CD4-positive, CD25-positive, alpha-beta regulatory T cell (primary cell): ENCODE measurements at places on chromosomes 3 and 15. TPM values are rescaled to one million over a fixed set of nuclear protein-coding genes. Genes with fewer than 3 reads are reported as not detected.

The DGKG gene
- total RNA-seq, result 0.81 TPM

The CCDC80 gene
- total RNA-seq, result not detected

The GADL1 gene
- not detected for total RNA-seq

GRCh38 chr3:11305509-11305908 is 33.3 kb downstream of the ATG7 start:
- H3K4me1 ChIP-seq, result peaks cover 7% of the 10 kb centered on the region
- H3K4me3 ChIP-seq, result no peak overlapping the region
- no peak for DNase-seq

GRCh38 chr15:80979538-80980200 is 9.9 kb downstream of the MESD start:
- no peaks in the 10 kb centered on the region for H3K27me3 ChIP-seq
- no peak overlapping the region for H3K4me3 ChIP-seq
- peaks cover 36% of the 10 kb centered on the region for H3K36me3 ChIP-seq
- DNase-seq, result no peak

GRCh38 chr3:126021224-126021623 is 52.2 kb downstream of the ROPN1B start:
- no peak overlapping the region for H3K27ac ChIP-seq
- peaks cover 5% of the 10 kb centered on the region for H3K4me1 ChIP-seq
- peaks cover 24% of the 10 kb centered on the region for H3K36me3 ChIP-seq
- H3K4me3 ChIP-seq, result no peak overlapping the region
- no peak for DNase-seq

GRCh38 chr3:127525373-127525772 is 65.2 kb downstream of the TPRA1 start:
- no peak overlapping the region for H3K4me3 ChIP-seq
- no peaks in the 10 kb centered on the region for H3K4me1 ChIP-seq
- no peak overlapping the region for H3K27ac ChIP-seq
- no peak for DNase-seq
- H3K27me3 ChIP-seq, result peaks cover 2% of the 10 kb centered on the region

DNA sequence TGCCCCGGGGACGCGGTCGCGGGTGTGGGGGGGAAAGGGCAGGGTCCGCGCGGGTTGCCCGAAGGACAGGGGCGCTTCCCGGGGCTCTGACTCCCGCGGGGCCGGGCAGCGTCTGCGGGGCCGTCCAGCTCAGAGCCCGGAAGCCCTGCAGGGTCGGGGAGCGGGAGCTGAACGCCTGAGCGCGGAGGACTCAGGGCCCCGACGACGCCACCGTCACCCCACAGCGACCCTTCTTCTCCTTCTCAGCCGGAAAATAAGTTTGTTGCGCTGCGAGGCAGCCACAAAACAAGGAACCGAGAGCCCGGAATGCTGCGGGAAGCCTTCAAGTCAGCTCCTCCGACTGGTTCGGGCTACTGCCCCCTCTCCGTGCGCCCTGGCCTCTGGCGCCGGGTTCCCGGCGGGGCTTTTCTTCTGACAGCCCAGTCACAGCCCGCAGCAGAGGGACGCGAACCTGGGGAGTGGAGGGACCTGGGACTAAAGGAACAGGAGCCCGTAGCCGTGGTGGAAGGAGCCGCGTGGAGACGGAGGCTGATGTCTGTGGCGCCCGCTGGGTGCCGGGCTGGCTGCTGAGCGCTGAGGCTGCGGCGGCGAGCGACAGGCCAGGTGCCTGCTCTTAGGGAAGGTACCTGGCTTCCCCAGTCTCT is 484 bp downstream of the CNTN4 start:
- H3K27me3 ChIP-seq, result no peaks in the 10 kb centered on the region
- H3K4me1 ChIP-seq, result no peaks in the 10 kb centered on the region
- H3K36me3 ChIP-seq, result no peaks in the 10 kb centered on the region
- no peak overlapping the region for H3K27ac ChIP-seq
- H3K4me3 ChIP-seq, result no peak overlapping the region

DNA sequence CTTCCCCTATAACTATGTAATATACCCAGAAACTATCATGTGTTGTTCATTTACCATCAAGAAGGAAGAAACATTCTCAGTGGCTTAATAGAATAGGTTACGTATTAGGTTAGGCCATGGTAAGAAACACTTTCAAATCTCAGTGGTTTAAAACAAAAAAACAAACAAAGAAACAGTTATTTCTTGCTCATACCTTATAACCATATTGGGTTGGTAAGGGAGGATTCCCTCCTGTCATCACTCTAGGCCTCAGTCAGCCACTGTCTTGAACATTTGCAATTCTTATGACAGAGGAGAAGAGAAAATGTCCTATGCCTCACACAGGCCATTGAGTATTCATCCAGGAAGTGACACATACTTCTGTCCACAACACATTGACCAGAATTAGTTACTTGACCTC is 727.7 kb upstream of the NECTIN3 start:
- H3K4me3 ChIP-seq, result no peak overlapping the region
- no peaks in the 10 kb centered on the region for H3K36me3 ChIP-seq
- DNase-seq, result no peak
- H3K27me3 ChIP-seq, result no peaks in the 10 kb centered on the region
- no peak overlapping the region for H3K27ac ChIP-seq
- H3K4me1 ChIP-seq, result no peaks in the 10 kb centered on the region

- no peak overlapping the region for H3K4me3 ChIP-seq
- H3K36me3 ChIP-seq, result no peaks in the 10 kb centered on the region
- H3K27me3 ChIP-seq, result no peaks in the 10 kb centered on the region
- peaks cover 6% of the 10 kb centered on the region for H3K4me1 ChIP-seq
These were observed 235.4 kb downstream of the NFKBIZ start for GRCh38 chr3:102084704-102085103.

DNA sequence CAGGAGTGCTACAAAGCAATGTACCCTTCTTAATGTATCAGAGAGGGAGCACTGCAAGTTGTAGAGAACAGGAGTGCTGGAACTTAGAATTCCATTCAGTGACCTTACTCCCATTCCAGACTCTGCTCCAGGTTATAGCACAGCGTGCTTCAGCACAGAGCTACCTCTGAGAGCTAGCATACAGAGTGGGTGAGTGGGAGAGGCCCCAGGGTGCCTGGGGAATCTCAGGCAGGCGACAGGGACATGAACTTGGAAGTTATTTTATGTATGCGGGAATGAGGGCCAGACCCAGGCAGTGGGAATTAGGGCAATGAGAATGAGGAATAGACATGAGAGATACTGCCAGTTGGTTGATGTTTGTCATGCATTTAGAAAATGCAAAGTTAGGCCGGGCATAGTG is 3.7 kb upstream of the KNG1 start:
- DNase-seq, result no peak
- H3K4me1 ChIP-seq, result no peaks in the 10 kb centered on the region
- H3K4me3 ChIP-seq, result no peak overlapping the region
- no peaks in the 10 kb centered on the region for H3K36me3 ChIP-seq

DNA sequence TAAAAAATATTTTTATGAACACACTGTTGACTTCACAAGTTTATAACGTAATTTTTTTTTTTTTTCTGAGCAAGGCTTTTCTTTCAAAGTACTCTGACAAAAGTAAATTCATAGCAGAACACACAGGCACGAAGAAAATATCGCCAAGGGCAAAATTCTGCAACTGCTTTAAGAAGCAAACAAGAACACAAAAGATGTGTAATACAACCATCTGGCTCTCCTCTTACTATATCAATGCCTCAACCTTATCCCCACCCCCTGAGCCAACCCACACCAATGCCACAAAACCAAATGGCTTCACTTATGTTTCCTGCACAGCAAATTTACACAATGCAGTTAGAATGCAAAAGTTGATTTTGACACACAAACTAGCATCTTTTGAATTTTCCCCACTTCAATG is 274.2 kb downstream of the FOXP1 start:
- DNase-seq, result no peak
- H3K36me3 ChIP-seq, result peaks cover 4% of the 10 kb centered on the region
- peaks cover 29% of the 10 kb centered on the region for H3K4me1 ChIP-seq
- peak overlapping the region; percentile 54 for H3K4me3 ChIP-seq
- peak overlapping the region; percentile 74 for H3K27ac ChIP-seq

GRCh38 chr15:94924057-94924456 is 692.7 kb downstream of the MCTP2 start:
- no peak overlapping the region for H3K4me3 ChIP-seq
- H3K27me3 ChIP-seq, result no peaks in the 10 kb centered on the region
- no peak for DNase-seq
- no peaks in the 10 kb centered on the region for H3K36me3 ChIP-seq
- H3K4me1 ChIP-seq, result no peaks in the 10 kb centered on the region
- no peak overlapping the region for H3K27ac ChIP-seq

- DNase-seq, result no peak
- H3K4me1 ChIP-seq, result peaks cover 41% of the 10 kb centered on the region
- no peak overlapping the region for H3K4me3 ChIP-seq
These were observed 33.2 kb downstream of the PAK2 start for GRCh38 chr3:196772897-196773296.

DNA sequence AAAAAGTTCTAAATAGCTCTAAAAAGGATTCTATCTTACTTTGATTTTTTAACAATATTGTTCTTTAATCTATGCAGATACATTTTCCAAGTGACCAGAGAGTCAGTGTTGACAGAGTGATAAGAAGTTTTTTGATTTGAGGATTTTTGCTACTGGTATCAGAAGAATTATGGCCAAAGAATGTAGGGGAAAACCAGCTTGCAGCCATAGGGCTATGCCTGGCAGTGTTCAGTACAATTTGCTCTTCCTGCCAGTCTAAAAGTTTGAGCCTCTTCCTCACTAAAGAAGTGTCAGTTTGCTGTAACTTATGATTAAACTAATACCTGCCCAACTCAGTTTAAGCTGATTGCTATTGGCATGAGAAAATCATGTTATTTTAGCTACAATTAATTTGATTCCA is 35.3 kb upstream of the FSIP1 start:
- no peaks in the 10 kb centered on the region for H3K4me1 ChIP-seq
- no peaks in the 10 kb centered on the region for H3K36me3 ChIP-seq
- DNase-seq, result no peak
- peaks cover 3% of the 10 kb centered on the region for H3K27me3 ChIP-seq
- no peak overlapping the region for H3K27ac ChIP-seq

DNA sequence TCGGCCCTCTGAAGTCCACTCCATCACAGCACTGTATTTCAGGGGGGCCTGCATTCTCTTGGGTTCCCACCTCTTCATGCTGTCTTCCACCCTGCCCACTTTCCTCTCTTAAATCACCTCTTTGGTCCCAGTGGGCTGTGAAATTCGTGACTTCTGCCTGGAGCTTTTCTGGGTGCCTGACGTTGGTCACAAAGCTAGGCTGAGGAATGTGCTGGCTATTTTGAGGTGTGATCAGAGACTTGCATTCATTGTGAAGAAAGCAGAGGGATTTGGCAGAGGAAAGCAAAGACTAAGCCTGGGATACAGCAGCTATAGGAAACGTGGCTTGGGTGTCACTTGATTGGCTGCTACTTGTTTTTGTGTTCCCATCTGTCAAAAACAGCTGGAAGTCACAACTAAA is 202.5 kb downstream of the SATB1 start:
- no peaks in the 10 kb centered on the region for H3K4me1 ChIP-seq
- no peaks in the 10 kb centered on the region for H3K27me3 ChIP-seq
- no peak overlapping the region for H3K4me3 ChIP-seq
- no peaks in the 10 kb centered on the region for H3K36me3 ChIP-seq

- no peak for DNase-seq
- no peaks in the 10 kb centered on the region for H3K27me3 ChIP-seq
- H3K4me1 ChIP-seq, result peaks cover 98% of the 10 kb centered on the region
- H3K4me3 ChIP-seq, result peak overlapping the region; percentile 75
These were observed 8.6 kb downstream of the SLC12A6 start for GRCh38 chr15:34329006-34329405.

GRCh38 chr3:22245811-22246583 is 495.0 kb upstream of the ZNF385D start:
- H3K4me1 ChIP-seq, result no peaks in the 10 kb centered on the region
- H3K36me3 ChIP-seq, result no peaks in the 10 kb centered on the region
- no peak for DNase-seq
- H3K4me3 ChIP-seq, result no peak overlapping the region
- H3K27me3 ChIP-seq, result no peaks in the 10 kb centered on the region
